Small intestine (tissue), 16 donors: ENCODE measurements at places on chromosomes 1 and 21.
A peak's percentile ranks its signal among the peaks of the same experiment; 100 is the strongest.

- no peaks in the 10 kb centered on the region for H3K27me3 ChIP-seq
- no peaks in the 10 kb centered on the region for H3K36me3 ChIP-seq
- no peak overlapping the region for H3K27ac ChIP-seq
- no peaks in the 10 kb centered on the region for H3K4me1 ChIP-seq
- no peak overlapping the region for H3K4me3 ChIP-seq
These were observed 12.7 kb downstream of the FCRL5 start for GRCh38 chr1:157539568-157539967.

GRCh38 chr1:20165522-20165951 lies 20.4 kb upstream of the UBXN10 start:
- H3K27ac ChIP-seq, result no peak overlapping the region
- DNase-seq, result no peak
- H3K36me3 ChIP-seq, result no peaks in the 10 kb centered on the region
- H3K4me3 ChIP-seq, result no peak overlapping the region
- H3K27me3 ChIP-seq, result no peaks in the 10 kb centered on the region

- H3K4me3 ChIP-seq, result no peak overlapping the region
- no peak for DNase-seq
These were observed 70.8 kb upstream of the FMN2 start for GRCh38 chr1:240020871-240021270.

GRCh38 chr1:24973315-24973714 lies 43.2 kb upstream of the RUNX3 start:
- H3K36me3 ChIP-seq, result no peaks in the 10 kb centered on the region
- H3K4me3 ChIP-seq, result no peak overlapping the region
- no peaks in the 10 kb centered on the region for H3K27me3 ChIP-seq
- no peak for DNase-seq

GRCh38 chr1:226549937-226550671 lies 1.5 kb downstream of the STUM start:
- peak overlapping the region; percentile 59 for H3K4me3 ChIP-seq
- H3K4me1 ChIP-seq, result peaks cover 28% of the 10 kb centered on the region
- no peaks in the 10 kb centered on the region for H3K36me3 ChIP-seq

GRCh38 chr1:232293361-232293760 lies 336.6 kb downstream of the SIPA1L2 start:
- H3K4me1 ChIP-seq, result no peaks in the 10 kb centered on the region
- H3K36me3 ChIP-seq, result no peaks in the 10 kb centered on the region
- H3K27me3 ChIP-seq, result no peaks in the 10 kb centered on the region
- no peak overlapping the region for H3K27ac ChIP-seq
- DNase-seq, result no peak
- H3K4me3 ChIP-seq, result no peak overlapping the region

DNA sequence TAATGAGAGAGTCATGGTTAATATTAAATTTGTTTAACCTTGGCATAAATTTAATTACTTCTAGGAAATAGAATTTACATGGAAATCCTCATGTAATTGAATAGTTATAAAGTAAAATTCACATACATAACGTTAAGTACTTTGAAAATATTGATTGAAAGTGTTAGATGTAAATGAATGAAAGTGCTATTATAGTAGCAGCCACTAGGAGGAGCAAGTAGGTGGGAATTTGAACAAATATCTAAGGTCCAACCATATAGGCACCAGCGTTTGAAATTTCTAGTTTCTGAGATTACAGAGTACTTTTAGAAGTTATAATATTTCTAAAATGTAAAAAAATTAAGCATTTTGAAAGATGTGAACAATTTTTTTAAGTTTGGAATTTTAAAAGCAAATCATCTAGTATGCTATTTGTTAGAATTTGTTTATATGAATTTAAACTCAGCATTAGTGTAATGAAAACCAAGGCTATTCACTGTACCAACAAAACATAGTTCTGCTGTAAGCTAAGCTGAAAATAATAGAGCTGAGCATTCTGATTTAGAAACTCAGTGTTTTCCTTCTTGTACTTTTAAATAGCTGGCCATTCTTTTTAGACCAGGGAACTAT lies 3.3 kb downstream of the B3GALT2 start:
- H3K4me3 ChIP-seq, result no peak overlapping the region
- H3K4me1 ChIP-seq, result peaks cover 4% of the 10 kb centered on the region
- peak; percentile 78 for DNase-seq
- peak overlapping the region; percentile 68 for H3K27ac ChIP-seq
